Right lobe of liver (tissue), 6 donors: ENCODE measurements at places on chromosomes 6 and 20.

GRCh38 chr6:44217332-44218143 is 812 bp downstream of the MYMX start:
- peak; percentile 85 for DNase-seq

DNA sequence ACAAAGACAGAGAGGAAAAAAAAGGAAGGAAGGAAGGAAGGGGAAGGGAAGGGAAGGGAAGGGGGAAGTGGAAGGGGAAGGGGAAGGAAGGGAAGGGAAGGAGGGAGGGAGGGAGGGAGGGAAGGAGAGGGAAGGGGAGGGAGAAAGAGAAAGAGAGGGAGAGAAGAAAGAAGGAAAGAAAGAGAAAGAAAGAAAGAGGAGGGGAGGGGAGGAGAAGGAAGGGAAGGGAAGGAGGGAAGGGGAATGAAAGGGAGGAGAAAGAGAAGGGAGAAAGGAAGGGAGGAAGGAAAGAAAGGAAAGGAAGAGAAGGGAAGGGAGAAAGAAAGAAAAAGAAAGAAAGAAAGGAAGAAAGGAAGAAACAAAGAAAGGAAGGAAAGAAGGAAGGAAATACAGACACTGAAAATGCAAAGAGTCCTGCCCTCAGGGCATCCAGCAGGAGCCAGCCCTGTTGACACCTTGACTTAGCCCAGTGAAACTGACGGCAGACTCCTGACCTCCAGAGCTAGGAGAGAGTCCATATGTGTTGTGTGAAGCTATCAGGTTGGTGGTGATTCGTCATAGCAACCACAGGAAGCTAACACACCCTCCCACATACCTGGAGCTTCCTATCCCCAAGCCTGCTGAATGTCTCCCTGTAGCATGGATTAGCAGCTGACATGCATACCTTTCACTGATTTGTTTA is 58.7 kb upstream of the SULF2 start:
- DNase-seq, result no peak

GRCh38 chr6:154901876-154902552 is 93.1 kb upstream of the TIAM2 start:
- DNase-seq, result no peak

GRCh38 chr6:84581494-84582259 is 182.7 kb downstream of the TBX18 start:
- DNase-seq, result no peak

- DNase-seq, result no peak
These were observed 12.3 kb upstream of the ASF1A start for GRCh38 chr6:118881440-118882313.

DNA sequence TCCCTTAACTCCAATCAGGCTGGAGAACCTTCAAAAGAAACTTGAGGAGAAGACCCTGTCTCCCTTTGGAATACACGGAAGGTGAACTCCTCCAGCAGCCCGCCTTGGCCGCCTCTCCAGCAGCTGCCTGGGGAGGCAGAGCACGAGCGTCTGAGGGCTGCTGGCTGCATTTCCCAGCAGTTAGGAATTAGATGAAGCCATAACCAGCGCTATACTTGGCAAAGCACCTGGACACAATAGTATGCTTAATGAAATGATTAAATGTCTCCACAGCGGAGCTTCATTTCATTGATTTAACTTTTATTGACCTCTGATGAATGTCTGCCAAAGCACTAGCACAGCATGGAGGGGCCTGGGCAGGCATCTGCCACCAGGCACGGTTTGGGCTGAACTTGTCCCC is 73.5 kb downstream of the TMEM242 start:
- no peak for DNase-seq

DNA sequence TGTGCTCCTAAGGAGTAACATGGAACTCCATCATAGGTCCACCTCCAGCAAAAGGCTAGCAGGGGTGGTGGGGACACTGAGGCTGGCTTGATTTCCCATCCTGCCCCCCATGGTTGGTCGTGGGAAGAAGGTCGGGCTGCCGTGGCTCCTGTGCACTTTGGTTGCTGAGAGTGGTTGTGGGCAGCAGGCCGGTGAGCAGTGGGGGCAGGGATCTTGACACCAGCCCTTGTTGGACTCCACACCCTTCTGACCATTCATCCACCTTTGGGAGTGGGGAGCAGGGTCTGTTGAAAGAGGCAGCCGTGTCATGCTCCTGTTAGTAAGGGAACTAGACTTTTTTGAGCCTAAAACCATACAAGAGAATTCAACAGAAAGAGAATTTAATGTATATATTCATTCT is 175.2 kb downstream of the ARID1B start:
- no peak for DNase-seq

GRCh38 chr6:7505189-7505699 is 36.2 kb upstream of the DSP start:
- no peak for DNase-seq

DNA sequence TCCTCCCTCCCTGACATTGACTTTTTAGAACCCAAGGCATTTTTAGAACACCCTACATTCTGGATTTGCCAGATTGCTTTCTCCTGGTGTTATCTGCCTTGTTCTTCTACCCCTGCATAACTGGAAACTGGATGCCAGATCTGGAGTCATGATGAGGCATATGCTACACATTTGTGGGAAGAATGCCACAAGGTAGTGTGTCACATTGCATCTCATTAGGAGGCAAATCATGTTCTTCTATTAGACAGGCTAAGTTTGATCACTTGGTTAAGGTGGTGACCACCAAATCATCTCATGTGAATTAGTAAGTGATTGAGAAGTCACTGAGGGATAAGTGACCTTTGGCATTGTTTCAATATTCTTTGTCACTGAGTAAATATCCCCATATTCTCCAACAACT is 12.9 kb upstream of the NKX2-2 start:
- DNase-seq, result no peak

GRCh38 chr20:58659841-58660240 is 8.8 kb downstream of the STX16 start:
- DNase-seq, result no peak

DNA sequence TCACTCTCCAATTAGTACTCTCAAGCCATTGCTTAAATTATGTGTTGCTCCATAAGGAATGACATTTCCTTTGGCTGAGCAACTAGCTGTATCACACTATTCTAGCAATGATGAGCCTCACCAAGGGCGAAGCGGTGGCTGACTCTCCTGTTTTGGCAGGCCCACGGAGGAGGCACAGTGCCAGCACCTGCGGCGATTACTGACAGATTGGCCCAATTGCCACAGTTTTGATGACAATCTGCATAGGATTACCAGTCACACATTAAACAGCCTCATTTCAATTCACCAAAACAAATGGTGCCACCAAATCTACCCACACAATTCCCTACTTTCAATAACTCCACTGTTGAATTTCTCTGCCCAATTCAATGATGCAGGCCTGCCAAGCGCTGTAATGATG is 286.9 kb downstream of the PTPRK start:
- no peak for DNase-seq

DNA sequence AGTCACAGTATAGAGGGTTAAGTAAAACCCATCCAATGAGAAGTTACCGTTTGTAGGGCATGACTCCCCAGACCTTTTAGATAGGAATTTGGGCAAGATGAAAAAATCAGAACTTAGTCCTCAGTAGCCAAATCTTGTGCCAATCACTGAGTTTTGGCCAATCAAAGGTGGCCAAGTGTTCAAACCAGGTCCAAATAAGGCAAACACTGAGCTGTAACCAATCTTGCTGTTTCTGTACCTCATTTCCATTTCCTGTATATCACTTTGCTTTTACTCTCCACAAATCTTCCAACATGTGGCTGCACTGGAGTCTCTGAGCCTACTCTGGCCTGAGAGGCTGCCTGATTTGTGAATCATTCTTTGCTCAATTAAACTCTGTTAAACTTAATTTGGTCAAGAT is 81.8 kb upstream of the GPR6 start:
- no peak for DNase-seq

DNA sequence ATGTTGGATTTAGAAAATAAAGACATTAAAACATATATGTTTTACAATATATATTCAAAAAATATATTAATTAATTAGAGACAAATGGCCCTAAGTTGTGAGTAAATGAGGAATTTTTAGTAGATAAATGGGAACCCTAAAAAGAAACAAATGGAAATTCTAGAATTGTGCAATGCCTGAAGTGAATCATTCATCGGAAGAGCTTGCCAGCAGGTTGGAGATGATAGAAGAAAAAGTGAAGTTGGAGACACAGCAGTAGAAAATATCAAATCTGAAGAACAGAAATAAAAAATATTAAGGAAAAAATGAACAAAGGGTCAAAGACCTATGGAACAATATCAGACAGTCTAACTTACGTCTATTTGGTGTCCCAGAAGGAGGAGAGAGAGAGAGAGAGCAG is 109.4 kb upstream of the NEDD9 start:
- DNase-seq, result no peak

DNA sequence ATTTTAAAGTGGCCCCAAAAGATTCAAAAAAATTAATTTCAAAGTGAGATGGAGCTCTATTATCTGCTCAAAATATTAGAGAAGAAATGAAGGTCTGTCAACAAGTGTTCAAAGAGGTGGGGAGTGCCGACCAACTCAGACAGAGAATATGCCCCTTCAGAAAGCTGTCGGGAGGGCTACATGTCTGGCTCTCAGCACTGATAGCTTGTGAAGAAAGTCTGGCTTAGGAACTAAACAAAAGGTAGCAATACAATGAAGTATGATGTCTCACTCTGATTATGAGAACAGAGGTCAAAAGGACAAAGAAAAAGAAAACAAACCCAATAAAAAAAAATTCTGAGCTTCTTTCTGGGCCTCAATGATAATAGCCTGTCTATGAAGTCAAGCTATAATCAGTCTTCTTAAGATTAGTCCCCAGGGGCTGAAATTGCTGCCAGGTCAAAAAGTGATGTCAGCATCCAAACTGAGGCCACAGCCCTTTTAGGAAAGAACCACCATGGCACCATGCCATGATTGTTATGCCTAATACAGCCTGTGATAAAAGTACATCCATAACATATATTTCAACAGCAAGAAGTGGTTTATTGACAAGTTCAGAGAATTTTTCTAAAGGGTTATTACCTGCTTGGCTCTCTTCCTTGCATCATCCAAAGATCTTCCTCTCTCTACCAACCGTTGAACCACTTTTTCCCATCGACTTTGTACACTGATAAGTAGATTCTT is 150.9 kb downstream of the DST start:
- DNase-seq, result no peak

GRCh38 chr6:125188037-125188436 is 34.5 kb downstream of the TPD52L1 start:
- no peak for DNase-seq

DNA sequence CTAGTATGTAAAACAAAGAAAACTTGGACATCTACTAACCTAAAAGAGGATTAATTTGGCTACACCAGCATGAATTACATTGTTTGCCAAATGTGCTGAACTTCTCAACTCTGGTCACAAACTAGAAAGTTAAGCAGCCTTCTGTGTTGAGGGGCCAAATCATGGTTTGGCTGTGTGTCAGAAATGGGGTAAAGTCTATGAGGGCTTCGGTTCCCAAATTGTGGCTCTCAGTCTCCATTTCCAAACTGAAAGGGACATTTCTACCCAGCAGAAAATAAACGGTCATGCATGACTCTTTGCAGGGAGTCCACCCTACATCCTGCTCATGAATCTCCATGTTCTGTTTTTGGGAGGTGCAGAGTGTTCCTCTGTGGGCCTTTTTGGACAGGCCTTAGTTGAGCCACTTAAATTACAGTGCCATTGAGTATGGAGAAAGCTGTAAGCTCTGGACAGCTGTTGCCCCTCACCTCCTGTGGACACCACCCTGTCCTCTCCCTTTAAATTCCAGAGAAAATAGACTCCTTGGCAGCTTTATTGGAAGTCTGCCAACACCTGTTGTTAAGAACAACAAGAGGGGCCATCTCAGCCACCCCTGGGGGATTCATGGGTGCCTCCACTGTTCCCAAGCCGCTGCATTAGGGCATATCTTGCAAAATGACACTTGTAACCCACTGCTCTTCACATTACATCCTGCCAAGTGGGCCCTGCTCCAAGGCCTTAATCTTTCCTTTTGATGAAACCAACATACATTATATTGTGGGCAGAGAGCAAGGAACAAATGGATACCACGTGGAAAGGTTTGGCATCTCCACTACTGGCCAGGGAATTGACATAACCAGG is 27.5 kb upstream of the SNRPC start:
- no peak for DNase-seq

- DNase-seq, result no peak
These were observed 12.9 kb upstream of the CEP85L start for GRCh38 chr6:118663993-118664985.

DNA sequence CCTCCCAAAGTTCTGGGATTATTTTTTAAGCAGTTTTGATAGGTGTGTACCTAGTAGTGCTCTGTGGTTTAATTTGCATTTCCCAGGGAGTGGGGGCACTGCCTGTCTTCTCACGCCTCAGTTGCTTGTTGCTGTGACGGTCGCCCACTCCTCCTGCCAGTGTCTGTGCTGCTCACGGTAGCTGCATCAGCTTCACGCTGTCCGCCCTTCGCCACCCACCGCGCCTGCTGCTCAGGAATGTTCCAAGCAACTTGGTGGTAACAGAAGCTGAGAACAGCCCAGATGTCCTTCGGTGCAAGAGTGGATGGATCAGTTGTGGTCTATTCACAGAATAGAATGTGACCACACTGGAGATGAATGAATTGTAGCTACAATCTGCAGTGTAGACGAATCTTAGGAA is 22.9 kb downstream of the DNAJC5 start:
- no peak for DNase-seq

DNA sequence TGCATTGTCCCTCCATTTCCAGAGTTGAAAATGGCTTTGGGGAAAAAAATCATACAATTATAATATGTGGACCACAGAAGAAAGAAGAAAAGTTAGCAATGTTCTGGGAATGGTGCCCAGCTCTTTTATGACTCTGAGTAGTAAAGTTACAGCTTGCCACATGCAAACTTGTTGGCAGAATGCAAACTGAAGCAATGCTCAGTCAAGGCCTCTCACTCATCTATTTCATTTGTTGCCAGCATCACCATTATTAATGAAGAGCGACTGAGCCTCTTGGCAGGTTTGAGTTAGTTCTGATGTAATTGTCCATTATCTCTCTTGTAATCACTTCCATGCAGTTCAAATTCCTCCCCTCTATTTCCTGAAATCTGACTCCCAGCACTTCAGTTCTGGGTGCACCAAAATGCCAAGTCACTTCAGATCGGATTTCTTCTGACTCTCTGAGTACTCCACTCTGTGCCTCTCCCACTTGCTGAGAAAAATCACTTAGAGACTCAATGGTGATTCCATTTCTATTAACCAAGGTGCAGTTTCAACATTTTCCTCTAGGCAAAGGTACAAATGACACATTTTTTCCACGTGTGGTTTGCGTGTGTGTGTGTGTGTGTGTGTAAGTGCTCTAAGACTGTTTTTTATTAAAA is 154.4 kb upstream of the STMND1 start:
- no peak for DNase-seq

GRCh38 chr6:14984519-14984853 is 261.4 kb upstream of the JARID2 start:
- DNase-seq, result no peak

- DNase-seq, result no peak
These were observed 115.1 kb upstream of the BEND3 start for GRCh38 chr6:107230448-107230847.

- DNase-seq, result no peak
These were observed 256.2 kb upstream of the IRAK1BP1 start for GRCh38 chr6:78611102-78611620.

DNA sequence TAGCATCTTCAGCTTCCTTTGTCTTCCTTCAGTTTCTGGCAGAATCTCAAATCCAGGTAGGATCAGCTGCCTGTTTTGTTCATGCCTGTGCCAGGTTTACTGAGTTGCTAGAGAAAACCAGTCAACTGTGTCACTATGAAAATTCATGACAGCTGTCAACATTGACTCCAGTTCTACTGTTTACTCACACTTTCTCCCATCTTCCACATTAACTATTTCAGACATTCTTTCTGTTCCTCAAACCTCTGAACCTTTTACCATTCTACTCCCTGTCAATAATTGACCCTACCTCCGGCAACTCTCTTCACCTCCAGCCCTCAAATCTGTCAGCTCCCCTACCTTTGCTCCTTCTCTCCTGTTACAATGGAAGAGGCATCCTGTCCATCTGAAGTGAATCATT is 8.5 kb downstream of the ENPP4 start:
- DNase-seq, result no peak
